Smooth muscle cell of the brain vasculature (primary cell): ENCODE measurements at places on chromosomes 2 and 18.

DNA sequence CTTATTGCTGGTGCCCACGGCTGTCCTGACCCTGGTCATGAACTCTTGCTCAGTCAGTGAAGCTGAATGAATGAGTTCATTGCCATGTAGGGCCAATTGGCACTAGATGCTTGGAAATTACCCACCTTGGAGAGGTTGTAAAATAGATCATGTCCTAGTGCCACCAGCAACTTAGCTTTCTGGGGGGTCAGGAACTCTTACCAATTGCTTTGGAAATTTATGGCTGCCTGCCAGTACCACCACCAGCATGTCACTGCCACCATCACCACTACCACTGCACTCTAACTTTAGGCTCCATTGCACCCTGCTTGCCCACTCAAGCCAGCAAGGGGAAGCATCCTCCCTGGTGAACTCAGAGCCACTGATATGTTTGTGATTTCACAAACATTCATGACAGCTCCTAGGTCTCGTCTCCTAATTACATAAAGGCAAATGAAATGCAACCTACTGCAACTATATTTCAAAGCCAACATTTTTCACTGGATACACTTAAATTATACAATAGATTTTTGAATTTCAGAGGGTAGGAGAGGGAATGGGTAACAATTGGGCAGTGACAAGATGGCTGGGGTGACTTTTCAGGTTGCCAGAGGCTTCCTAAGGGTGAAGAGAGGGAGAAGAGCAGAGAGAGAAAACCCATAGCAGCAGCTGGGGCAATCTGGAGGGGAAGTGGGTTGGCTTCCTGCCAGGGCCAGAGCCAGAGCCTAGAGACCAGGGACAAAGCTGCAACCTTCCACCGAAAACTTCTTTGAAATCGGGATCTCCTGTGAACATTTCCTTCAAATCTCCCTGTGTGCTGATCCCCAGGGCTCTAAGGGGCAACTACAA lies 3.5 kb upstream of the EMILIN1 start:
- no peak for DNase-seq

DNA sequence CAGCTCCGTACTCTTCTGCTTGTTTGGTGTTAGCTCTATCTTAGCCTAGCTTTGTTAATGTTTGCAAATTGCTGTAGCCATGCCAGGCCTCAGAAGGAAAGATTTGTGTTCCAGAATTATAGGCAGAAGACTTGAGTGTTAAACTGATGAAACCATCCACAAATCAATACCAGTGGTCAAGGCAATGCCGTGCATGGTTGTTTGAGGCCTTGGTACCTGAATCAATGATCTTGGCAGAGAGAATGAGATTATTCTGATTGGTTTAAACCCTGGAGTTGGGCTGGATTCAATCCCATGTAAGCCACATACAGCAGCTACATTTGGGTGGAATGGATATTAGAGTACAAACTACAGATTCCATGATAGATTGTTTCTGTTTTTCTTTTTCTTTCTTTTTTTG lies 4.9 kb downstream of the HADHB start:
- DNase-seq = no peak

DNA sequence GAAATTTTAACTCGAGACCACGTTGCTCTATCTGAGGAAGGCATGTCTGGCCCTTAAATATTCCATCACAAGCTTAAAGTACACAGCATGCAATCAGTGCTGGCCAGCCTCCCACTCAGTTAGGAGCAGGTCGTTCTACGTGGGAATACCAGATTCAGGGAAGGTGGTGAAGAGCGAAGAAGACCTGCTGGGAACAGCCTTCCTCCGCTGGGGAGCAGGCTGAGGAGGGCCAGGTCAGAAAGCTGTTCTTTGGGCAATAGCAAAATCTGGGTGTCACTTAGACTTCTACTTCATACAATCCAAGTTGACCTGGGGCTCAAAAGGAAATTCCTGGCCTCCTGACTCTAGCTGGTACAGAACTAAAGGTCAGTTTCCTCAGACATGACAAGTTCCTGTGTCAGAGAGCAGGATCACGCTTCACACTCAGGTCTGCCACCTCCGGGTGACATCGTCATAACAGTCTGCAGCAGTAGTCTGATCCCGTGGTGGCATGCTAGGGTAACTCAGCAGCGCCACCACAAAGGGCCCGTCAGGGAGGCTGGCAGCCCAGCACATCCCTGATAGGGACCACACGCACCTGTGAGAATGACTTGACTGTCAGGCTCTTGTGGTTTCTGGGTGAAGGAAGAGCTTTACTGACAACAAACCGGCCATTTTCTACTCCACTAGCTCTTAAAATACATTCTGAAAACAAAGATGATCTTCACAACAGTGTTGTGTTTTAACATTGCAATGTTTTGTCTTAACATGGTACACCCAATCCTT lies 35.2 kb upstream of the NAPG start:
- no peak for DNase-seq

GRCh38 chr18:46346213-46346612 lies 242.0 kb downstream of the HAUS1 start:
- no peak for DNase-seq
